ENCODE measurements at places on chromosomes 13 and 19. TPM values are rescaled to one million over a fixed set of nuclear protein-coding genes. Genes with fewer than 3 reads are reported as not detected.

APOE gene
- total RNA-seq = 339 TPM

SAMD1 gene
- total RNA-seq = 24.1 TPM

PSG5 gene
- total RNA-seq = 2.1 TPM

CACNA1A gene
- 1.8 TPM for total RNA-seq

ZNF382 gene
- total RNA-seq = 16.0 TPM

KBTBD7 gene
- total RNA-seq = 4.6 TPM

PLIN5 gene
- not detected for total RNA-seq

CAMSAP3 gene
- not detected for total RNA-seq

ZNF415 gene
- 11.8 TPM for total RNA-seq

KDELR1 gene
- 59.0 TPM for total RNA-seq

PRSS57 gene
- not detected for total RNA-seq

IZUMO2 gene
- total RNA-seq = not detected

CHMP2A gene
- total RNA-seq = 146 TPM

UBL5 gene
- 151 TPM for total RNA-seq

CILP2 gene
- total RNA-seq = 0.66 TPM

TEX26 gene
- total RNA-seq = 0.26 TPM

GJB6 gene
- not detected for total RNA-seq

KCTD4 gene
- total RNA-seq = not detected

NXNL1 gene
- total RNA-seq = not detected

GRCh38 chr19:482186-483041, 13.9 kb upstream of the MADCAM1 start:
- DNase-seq = no peak

- no peak for DNase-seq
Observed at GRCh38 chr13:57843521-57843920, 212.0 kb downstream of the PCDH17 start.

GRCh38 chr13:51689663-51689996, 105.4 kb downstream of the WDFY2 start:
- DNase-seq = no peak

- no peak for DNase-seq
Observed at GRCh38 chr19:56291867-56292266, 19.3 kb downstream of the EDDM13 start.

DNA sequence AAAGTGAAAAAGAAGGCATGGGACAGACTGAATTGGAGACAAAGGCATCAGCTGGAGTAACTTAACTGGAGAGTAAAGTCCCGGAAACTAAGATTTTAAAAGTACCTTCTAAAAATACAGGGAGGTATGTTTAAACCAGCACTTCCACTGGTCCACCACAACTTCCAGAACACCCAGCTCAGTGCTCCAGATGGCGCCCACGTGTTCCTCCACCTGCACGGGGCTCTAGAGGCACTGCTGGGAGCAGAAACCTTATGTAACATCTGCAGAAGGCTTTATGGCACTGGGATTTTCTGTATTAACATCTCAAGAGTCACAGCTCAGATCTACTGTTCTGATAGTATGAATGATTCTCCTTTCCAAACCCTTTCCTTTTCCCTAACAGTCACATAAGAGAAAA, 252.1 kb downstream of the DCLK1 start:
- no peak for DNase-seq

- DNase-seq = peak; percentile 58
Observed at GRCh38 chr19:12666265-12667048, at the start of the genes MAN2B1 and WDR83. Gene MAN2B1 (minus strand): TSS chr19:12666742. CDS start chr19:12666701, 41 bp downstream. Gene WDR83 (plus strand): TSS chr19:12666807. CDS start chr19:12669791, 2,984 bp downstream.

DNA sequence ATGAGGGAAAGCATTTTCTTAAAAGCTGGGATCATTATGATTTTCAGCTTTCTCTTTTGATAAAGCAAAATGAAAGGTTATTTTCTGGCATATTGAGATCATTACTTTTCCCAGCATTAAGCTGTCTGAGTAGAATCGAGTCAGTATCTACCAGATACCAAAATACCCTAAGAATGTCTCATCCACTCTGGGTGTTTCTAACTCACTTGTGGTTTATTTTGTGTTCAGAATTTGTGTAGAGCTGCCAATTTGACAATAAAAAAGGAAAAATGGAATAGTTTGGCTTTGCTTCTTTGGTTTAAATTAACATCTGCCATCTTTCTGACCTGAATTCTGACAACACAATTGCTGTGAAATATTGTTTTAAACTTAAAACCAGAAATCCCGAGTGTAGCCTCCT, 438.7 kb upstream of the ARGLU1 start:
- DNase-seq = no peak

GRCh38 chr19:32201211-32201610, 144.2 kb upstream of the ZNF507 start:
- DNase-seq = no peak

GRCh38 chr19:3548606-3549005, 8.8 kb downstream of the MFSD12 start:
- no peak for DNase-seq

GRCh38 chr13:61255040-61255796, 160.4 kb downstream of the PCDH20 start:
- peak; percentile 6 for DNase-seq

GRCh38 chr13:71866335-71867130, 471 bp downstream of the DACH1 start:
- DNase-seq = no peak

- no peak for DNase-seq
Observed at GRCh38 chr19:42169486-42170413, 37.5 kb upstream of the POU2F2 start.

GRCh38 chr19:39647918-39648317, 7.8 kb upstream of the LGALS16 start:
- DNase-seq = no peak

GRCh38 chr19:57165846-57166245, 1.4 kb downstream of the DUXA start:
- DNase-seq = no peak

DNA sequence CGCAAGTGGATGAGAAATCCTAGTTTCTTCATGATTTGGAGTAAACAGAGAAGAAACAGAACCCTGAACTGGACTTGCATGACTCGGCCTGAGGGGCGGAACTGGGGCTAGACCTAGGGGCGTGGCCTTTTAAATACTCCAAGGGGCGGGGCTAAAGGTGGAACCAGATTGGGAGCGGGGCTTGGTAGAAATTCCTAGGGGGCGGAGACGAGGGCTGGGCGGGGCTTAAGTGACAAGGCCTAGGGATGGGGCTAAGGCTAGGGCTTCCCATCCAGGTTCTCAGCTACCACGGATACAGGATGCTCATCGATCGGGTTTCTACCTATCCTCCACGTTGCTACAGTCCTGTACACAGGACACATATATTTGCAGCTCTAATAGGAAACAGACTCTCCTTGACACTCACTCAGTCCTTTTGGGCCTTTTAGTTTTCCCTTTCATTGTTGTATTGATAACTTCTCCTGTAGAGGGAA, 372 bp upstream of the ZNF699 start:
- DNase-seq = peak; percentile 92

DNA sequence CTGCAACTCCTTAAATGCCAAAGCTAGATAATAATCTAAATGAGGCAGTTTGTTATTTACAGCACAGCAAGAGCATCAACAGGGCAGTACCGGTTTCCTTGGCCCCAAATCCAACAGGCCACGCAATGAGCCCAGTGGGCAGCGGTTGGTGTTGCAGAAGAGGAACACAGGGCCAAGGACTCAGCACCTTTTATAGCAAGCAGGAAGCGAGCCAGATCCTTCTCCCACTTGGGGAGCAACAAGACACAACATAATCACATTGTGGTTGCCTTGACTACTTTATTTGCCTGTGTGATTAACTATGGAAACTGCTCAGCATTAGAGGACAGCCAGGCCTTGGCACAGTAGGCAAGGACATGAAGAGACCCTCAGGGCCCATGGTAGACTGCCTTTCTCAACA, 67.1 kb upstream of the HTR2A start:
- no peak for DNase-seq

- no peak for DNase-seq
Observed at GRCh38 chr13:51955816-51956603, 55.2 kb downstream of the ATP7B start.

DNA sequence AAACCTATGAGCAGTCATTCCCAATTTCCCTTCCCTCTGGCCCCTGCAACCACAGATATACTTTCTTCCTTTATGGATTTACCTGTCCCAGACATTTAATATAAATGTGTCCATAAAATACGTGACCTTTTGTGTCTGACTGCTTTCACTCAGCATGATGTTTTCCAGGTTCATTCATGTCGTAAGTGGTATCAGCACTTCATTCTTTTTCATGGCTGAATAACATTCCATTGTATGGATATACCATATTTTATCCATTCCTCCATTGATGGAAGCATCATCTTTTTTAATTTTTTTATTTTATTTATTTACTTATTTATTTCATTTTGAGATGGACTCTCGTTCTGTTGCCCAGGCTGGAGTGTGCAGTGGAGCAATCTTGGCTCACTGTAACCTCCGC, 8.0 kb upstream of the PPP6R1 start:
- DNase-seq = no peak

DNA sequence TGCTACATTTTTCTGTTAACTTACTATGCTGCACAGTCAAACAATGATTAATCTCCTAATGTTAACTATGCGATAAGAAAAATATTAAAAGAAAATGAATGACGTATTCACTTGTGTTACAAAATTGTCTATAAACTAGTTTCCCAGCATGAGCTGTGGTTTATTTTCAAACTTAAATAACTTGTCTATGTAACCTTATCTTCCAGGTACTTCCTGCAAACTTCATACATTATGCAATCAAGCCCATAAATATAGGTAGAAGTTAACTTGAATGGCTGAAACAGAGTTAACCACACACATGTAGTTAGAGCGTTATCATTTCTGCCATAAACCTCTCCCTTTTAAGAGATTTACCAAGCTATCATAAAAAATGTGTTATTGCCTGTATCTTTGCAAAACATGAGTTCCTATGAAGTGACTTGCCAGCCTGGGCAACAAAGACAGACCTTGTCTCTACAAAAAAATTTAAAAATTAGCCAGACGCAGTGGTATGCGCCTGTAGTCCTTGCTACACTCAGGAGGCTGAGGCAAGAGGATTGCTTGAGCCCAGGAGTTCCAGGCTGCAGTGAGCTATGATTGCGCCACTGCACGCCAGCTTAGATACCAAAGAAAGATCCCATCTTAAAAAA, 17.7 kb upstream of the KLF5 start:
- DNase-seq = no peak

GRCh38 chr13:114256547-114256946, 21.9 kb downstream of the CDC16 start:
- DNase-seq = no peak

GRCh38 chr13:113093580-113094409, 11.8 kb upstream of the F7 start:
- DNase-seq = no peak

GRCh38 chr13:74203576-74203975, 69.4 kb upstream of the KLF12 start:
- DNase-seq = peak; percentile 75

DNA sequence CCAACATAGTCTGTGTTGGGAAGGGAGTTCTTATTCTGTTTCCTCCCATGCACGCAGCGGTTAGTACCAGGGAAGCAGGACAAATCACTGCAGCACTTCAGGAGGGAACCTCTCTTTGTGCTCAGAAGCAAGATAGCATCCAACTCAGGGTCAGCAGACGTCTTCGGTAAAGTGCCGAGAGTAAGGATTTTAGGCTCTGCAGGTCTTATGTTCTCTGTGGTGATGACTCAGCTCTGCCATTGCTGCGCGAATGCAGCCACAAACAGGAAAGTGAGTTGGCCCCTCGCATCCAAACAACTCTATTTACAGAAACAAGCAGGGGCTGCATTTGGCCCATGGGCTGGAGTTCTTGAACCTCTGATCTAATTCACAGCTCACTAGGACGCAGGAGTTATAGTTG, 122.1 kb upstream of the SPATA13 start:
- peak; percentile 35 for DNase-seq

DNA sequence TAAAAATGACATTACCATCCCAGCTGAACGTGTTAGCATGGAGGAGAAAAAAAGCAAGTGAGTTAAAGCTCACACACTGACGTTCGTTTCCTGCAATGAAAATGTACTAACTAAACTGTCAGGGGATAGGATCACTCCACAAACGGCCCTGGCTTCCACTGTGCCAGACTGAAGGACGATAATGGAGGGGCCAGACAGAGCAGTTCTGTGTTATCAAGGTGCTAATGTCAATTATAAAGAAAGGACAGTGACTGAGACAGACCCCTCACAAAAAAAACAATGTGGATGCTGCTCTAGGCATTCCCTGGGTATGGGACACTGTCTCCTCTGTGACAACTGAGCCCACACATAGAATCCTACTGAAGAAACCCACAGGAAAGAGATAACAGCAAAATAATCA, 43.7 kb upstream of the SLC15A1 start:
- DNase-seq = no peak

- peak; percentile 87 for DNase-seq
Observed at GRCh38 chr19:34712395-34713261, 21.4 kb upstream of the ZNF181 start.

DNA sequence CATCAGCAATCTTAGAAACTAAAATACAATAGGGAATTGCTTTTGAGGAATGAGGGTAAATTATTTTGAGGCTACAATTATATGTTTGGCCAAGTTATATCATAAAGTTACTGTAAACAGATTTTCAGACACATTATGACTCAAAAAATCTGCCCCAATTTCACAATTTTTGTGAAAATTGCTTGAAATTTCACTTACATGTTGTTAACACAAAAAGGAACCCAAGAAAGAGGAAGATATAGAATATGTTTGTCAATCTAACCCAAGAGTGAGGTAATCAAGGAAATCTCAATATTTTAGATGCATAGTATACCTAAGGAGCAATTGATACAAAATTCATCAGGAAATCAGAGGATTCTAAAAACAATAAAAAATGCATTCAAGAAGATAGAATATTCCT, 73.9 kb upstream of the FNDC3A start:
- DNase-seq = no peak

DNA sequence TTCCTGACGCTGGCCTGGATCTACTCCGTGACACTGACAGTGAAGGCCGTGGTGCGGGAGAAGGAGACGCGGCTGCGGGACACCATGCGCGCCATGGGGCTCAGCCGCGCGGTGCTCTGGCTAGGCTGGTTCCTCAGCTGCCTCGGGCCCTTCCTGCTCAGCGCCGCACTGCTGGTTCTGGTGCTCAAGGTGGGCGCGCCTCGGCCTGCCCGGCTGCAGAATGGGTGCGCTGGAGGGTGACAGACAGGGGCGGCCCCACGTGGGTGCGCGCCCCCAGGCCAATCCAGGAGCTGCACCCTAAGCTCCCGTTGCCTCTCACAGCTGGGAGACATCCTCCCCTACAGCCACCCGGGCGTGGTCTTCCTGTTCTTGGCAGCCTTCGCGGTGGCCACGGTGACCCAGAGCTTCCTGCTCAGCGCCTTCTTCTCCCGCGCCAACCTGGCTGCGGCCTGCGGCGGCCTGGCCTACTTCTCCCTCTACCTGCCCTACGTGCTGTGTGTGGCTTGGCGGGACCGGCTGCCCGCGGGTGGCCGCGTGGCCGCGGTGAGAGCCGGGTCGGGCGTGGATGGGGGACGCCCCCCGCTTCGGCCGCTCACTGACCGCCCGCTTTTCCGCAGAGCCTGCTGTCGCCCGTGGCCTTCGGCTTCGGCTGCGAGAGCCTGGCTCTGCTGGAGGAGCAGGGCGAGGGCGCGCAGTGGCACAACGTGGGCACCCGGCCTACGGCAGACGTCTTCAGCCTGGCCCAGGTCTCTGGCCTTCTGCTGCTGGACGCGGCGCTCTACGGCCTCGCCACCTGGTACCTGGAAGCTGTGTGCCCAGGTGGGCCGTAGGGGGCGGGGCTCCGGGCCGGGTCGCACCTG, 7.2 kb downstream of the ABCA7 start:
- no peak for DNase-seq

- peak; percentile 2 for DNase-seq
Observed at GRCh38 chr19:37564624-37565369, 29.8 kb downstream of the ZNF571 start.

GRCh38 chr19:11434703-11435056, 241 bp downstream of the ODAD3 start:
- no peak for DNase-seq

All from fibroblast of lung (primary cell).